ENCODE measurements at places on chromosomes 5 and 9. TPM values are rescaled to one million over a fixed set of nuclear protein-coding genes. Genes with fewer than 3 reads are reported as not detected.

ENTREP1 gene
- 0.82 TPM for total RNA-seq

CDH6 gene
- 37.1 TPM for total RNA-seq

EMB gene
- 6.5 TPM for total RNA-seq

HK3 gene
- total RNA-seq: 0.41 TPM

PPP1R26 gene
- 35.5 TPM for total RNA-seq

CXCL14 gene
- total RNA-seq: 7.7 TPM

ZFYVE16 gene
- total RNA-seq: 36.3 TPM

FCHO2 gene
- 59.9 TPM for total RNA-seq

RGS7BP gene
- total RNA-seq: 9.4 TPM

IFT74 gene
- 17.5 TPM for total RNA-seq

WHRN gene
- 0.41 TPM for total RNA-seq

ST8SIA4 gene
- 76.2 TPM for total RNA-seq

DND1 gene
- 0.82 TPM for total RNA-seq

NCS1 gene
- total RNA-seq: 229 TPM

IL9 gene
- total RNA-seq: not detected

Data from frontal cortex (tissue), 4 donors.